ENCODE measurements at places on chromosomes 11 and 22.
A peak's percentile ranks its signal among the peaks of the same experiment; 100 is the strongest.

DNA sequence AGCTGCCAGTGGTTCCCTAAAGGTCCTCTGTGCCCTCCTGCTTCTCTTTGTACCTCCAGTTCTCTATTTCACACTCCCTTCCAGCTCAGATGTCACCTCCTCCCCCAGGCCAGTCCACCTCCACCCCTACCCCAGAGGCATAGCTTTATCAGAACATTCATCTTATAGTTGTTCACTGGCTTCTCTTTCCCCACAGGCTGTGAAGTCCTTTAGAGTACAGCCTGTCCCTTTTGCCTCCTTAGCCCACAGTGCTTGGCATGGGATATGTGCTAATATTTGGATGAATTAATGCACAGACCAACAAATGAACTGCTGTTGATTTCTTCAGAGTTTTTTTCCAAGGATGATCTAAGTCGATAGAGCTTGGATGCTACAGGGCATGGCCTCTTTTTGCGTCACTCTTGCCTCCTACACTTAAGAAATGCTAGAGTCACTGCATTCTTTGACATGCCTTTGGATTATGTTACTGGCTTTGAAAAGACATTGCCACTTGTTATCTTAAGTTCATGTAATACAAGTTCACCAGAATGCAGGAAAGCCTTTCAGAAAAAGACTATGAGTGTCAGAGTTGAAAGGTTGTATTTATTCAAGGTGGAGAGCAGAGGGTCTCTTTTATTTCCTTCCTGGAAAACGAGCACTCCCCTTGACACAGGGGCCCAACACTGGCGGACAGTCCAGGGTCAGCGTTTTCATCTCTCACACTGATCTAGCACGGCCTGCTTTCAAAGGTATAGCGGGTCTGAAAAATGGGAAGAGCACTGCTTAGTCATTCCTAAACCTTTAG is 75.7 kb downstream of the PISD start:
- DNase-seq: no peak

GRCh38 chr11:81104051-81104450 is 1629.6 kb downstream of the FAM181B start:
- DNase-seq: no peak

- no peak for DNase-seq
Observed at GRCh38 chr11:33694346-33695050, 6.1 kb downstream of the C11orf91 start.

DNA sequence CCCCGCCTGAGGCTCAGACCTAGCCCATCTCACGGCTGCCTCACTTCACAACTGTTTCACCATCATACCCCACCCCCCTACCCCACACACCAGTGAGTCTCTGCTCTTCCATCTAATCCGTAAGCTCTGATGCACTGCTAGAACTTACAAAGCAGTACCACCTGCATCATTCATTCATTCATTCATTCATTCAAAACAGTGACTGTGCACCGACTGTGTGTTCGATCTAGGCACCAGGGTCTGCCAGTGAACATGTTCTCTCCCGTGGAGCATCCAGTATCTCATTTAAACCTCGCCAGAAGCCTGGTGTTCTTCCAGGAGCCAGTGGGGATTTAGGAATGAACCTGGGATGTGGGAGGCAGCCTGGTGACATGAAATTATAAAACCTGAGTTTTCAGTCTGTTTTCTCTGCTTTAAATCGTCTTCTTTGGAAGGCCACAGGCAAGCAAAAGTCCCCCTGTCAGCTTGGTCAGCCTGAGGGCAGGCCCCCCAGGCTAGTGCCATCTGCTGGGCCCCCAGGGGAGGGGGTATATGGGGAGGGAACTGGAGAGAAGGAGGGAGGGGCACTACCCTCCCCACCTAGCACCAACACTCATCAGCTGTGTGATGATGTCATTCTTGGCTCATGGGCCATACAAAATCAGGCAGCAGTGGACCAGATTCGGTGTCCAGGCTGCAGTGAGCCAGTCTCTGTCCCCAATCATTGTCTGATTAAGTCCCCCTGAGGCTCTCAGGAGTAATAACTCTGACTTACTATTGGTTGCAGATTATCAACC is 18.4 kb downstream of the TMPRSS6 start:
- no peak for DNase-seq

GRCh38 chr22:43303166-43303565 is 40.0 kb downstream of the SCUBE1 start:
- DNase-seq: no peak

DNA sequence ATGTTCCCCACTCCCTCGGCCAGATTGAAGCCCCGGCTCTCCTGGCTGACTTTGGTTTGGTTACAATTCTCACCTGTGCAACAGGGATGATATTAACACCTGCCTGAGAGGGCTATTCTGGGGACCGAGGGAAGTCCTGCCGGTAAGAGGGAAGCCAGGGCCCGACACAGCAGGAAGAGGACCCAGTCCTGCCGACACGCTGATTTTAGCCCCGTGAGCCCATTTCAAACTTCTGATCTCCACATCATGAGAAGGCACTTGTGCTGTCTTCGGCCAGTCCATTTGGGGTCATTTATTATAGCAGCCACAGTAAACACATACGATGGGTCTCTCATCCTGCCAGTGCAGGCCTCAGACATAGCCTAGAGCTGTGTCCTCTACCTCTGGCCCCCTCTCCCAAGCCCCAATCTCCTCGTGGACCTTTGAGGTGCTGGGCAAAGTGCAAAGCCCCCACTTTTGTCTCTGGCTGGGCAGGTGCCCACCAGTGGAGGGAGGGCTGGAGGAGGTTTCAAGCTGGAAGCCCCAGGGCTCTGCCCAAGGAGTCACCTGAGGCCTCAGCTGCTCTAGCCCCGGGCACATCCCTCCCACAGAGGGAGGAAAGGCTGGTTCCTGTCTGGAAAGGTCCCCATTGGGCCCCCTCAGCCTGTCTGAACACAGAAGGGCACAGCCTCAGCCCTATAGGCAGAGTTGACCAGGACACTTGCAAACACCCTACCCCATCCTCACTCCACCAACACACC is 59.1 kb upstream of the FGF3 start:
- DNase-seq: no peak

- DNase-seq: no peak
Observed at GRCh38 chr11:115518983-115519628, 14.9 kb upstream of the CADM1 start.

GRCh38 chr11:61691380-61692156 is 11.4 kb downstream of the DAGLA start:
- no peak for DNase-seq

DNA sequence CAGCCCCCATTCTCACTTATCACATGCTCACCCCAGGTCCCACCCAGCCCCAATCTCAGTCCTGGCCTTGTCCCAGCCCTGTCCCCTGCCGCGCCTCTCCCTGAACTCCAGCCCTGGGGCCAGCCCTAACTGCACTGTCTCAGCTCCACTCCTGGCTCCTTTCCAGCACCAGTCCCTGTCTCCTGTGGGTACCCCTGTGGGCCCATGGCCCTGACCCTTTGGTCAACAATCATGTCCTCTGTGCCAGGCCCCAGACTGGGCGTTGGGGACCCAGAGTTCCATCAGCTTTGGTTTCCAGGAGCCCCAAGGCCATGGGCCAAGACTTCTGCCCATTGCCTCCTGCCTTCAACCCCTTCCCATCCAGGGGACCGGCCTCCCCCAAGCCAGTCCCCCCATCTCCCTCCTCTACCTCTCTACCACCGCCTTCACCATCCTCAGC is 757 bp downstream of the SPI1 start:
- no peak for DNase-seq

GRCh38 chr11:77598195-77598594 is 8.4 kb downstream of the AQP11 start:
- no peak for DNase-seq

DNA sequence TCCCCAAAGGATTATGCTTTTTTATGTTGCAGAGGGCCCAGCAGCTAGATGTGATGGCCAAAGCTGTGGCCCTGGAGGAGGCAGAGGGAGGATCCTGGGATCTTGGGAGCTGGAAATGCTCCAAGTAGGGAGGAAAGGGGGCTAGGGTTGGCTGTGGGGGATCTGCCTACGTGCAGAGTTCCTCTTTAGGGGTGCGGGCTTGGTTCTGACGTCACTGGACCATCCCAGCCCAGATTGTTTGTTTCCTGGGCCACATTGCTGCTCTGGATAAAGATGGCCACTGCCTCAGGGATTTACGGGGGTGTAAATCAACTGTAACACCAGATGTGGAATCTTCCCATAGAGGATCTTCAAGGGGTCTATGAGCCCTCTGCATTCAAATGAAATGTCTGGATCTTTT is 110.3 kb upstream of the SYT13 start:
- no peak for DNase-seq

GRCh38 chr11:35927682-35928081 is 16.2 kb upstream of the LDLRAD3 start:
- DNase-seq: peak; percentile 6

DNA sequence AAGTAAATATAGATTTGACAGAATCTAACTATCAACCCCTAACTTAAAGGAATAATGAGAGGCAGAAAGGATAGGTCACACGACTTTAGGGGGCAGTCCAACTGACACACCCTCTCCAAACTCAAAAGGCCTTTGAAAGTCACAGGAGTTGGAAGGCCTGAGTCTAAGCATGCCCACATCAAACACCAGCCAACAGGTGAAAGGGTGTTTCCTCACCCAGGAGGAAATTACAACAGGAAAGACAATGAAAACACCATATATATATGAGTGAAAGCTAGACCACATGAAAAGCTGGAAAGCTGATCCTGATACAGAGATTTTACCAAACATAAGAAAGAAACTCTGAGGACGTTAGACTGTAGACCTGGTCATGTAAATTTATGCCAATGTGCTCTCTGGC is 10.5 kb upstream of the DEPDC7 start:
- DNase-seq: no peak

DNA sequence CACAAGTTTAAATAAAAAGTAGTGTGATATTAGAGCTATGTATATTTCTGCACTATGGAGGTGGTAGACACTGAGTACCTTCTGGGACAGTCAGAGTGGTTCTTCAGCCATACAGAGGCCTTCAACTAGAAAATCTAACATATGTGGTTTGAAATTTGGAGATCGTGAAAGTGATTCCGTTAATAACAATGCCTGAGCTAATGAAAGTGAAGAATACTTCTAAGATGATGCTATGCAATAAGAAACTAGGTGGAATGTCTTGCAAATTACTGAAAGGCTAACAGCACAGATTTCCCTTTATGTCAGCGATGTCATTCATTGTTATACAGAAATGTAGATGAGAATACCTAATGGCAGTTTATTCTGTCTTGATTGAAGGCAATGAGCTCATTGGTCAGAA is 1984.7 kb upstream of the RAG2 start:
- DNase-seq: no peak

DNA sequence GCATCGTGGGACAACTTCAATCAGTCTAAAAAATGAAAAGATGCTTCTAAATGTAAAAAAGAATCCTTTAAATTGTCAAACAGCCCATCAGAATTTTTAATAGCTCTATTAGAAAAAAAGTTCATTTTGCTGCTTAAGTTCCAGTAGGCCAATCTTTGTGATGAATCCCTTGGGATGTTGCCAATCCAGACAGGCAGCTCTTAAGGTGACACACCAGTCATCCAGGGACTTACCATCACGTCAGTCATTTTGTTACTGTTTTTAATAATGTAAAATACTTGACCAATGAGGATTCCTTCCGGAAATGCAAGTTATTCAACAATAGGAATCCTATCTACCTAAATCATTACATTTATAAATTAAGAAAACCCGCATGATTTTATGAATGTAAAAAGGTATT is 47.8 kb upstream of the TMEM45B start:
- DNase-seq: no peak

GRCh38 chr11:27361649-27362431 is 1.2 kb downstream of the CCDC34 start:
- DNase-seq: no peak

GRCh38 chr22:46770726-46771125 is 8.3 kb downstream of the TBC1D22A start:
- no peak for DNase-seq

DNA sequence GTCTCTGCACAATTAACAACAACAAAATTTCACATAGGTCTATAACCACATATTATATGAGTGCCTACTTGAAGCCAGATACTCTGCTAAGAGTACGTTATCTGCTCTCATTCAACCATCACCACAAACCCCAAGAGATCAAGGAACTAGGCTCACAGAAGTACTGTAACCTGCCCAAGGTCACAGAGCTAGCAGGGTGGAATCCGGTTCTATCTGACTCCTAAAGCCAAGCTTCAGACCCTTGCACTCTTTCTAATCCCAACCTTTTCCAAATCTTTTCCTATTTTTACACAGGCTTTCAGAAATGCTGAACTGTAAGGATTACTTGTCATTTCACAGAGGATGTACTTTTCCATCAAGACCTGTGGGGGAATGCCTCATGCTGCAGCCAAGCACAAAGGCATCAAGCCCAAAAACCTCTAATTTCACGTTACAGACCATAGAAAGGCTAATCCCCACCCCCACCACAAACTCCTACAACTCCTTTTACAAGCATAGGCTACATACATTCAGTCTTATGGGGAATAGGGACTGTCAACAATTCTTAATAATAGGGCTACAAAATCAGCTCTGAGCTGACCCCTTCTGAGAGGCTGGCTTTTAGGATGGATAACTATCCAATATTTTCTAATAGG is 927 bp downstream of the PRCP start:
- DNase-seq: no peak

- DNase-seq: no peak
Observed at GRCh38 chr22:43262990-43263644, 76.2 kb upstream of the TTLL12 start.

DNA sequence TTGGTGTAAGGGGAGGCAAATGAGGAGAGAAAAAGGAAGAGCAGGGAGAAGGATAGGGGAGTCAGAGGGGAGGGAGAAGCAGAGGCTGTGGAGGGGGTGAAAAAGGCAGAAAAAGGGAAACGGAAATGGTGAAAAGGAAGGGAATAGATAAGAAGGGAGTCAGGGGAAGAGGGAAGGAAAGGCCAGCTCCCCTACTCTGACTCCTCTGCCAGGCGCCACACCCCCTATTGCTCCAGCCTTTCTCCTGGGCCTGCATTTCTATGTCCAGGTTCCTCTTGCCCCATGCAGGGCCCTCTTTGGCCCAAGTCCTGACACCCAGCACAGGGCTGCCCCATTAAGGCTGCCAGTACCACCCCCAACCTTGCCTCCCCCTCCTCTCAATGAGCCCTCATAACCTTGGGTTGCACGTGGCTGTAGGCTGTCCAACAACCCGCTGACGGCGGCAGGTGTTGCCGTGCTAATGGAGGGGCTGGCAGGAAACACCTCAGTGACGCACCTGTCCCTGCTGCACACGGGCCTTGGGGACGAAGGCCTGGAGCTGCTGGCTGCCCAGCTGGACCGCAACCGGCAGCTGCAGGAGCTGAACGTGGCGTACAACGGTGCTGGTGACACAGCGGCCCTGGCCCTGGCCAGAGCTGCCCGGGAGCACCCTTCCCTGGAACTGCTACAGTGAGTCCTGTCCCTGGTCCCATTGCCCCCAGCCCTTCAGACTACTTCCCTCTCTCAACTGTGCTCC is 3.4 kb upstream of the NHERF4 start:
- DNase-seq: no peak

GRCh38 chr11:120547811-120548681 is 36.5 kb downstream of the GRIK4 start:
- peak; percentile 70 for DNase-seq

GRCh38 chr11:75100314-75100713 is 3.6 kb upstream of the OR2AT4 start:
- no peak for DNase-seq

Measured in fibroblast of skin of left quadriceps (primary cell).